Activated CD4-positive, alpha-beta T cell treated with anti-CD3 and anti-CD28 coated beads for 36 hours (primary cell): ENCODE measurements at places on chromosomes 4 and X. TPM values are rescaled to one million over a fixed set of nuclear protein-coding genes. Genes with fewer than 3 reads are reported as not detected.

DNA sequence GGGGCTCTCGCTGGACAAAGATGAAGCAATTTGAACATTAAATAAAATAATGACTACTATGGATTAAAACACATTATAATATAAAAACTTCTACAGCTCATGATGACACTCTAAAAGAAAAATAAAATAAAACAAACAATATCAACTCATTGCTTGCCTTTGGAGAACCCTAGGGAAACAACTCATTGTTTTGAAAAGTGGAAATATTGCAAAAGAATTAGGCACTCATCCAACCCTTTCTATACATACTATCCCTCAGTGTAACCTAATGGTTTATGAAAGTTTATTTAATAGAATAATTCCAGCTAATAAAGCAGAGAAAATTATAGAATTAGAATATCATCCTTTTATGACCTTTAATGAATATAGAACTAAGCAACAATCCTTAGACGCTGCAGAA lies 718 bp downstream of the RAB40A start:
- no peak for DNase-seq

- no peak for DNase-seq
These were observed 290.6 kb upstream of the TAPT1 start for GRCh38 chr4:16516796-16517439.

DNA sequence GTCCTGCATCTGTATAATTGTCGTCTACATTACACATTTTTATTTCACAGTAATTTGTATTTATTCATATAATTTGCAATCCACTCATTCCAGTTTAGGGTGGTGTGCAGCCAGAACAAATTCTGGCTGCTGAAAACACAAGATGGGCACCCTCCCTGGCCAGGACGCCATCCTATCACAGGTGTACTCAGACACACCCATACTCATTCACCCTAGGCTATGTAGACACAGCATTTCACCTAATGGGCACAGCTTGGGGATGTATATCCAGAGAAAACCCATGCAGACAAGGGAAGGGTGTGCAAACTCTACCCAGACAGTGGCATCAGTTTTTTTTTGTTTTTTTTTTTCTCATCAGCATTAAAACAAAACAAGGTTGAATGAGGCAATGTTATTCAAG lies 73.1 kb downstream of the HMGB2 start:
- DNase-seq: no peak

- no peak for DNase-seq
These were observed 141.2 kb downstream of the NDST3 start for GRCh38 chr4:118175506-118175905.

GRCh38 chrX:40878766-40879165 lies 143.4 kb upstream of the MED14 start:
- no peak for DNase-seq

GRCh38 chrX:22585831-22586230 lies 313.1 kb downstream of the CBLL2 start:
- DNase-seq: no peak

- no peak for DNase-seq
These were observed 3.4 kb downstream of the UGT2B17 start for GRCh38 chr4:68572653-68573170.

- DNase-seq: no peak
These were observed 49.4 kb upstream of the PRDM5 start for GRCh38 chr4:120971884-120972283.

DNA sequence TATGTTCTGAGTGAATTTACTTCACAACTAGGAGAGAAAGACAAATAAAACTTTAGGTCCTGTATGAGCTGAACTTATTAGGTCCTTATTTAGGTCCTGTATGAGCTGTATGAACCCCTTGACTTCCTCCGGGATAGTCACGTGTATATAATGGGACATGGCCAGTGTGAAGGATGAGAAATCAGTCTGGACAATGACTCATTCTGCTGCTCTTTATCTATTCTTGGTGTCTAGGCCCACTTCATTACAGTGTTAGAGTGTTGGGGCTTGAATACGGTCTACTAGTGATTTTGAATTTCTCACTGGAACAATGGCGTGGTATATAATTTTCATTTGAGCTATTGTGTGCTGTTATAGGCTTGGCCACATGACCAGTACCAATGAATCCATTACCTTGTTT lies 21.9 kb downstream of the STK26 start:
- DNase-seq: no peak

DNA sequence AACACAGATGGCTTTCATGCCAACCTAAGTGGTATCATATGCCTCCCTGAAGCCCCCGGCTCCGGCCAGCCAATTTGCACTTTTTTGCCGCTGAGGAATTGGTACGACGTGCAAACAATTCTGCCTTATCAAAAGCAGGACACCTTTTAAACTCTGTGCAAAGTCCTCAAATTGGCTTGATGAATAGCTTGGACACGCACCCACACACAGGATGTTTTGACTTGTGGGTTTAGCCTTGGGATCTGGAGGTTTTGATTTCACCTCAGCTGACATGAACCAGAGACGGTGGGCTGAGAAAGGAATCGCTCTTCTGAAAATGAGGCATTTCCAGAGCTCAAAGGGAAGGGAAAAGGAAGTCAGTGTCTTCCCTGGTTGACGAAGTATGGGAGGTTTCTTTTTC lies 110.8 kb upstream of the SHOX start:
- no peak for DNase-seq

DNA sequence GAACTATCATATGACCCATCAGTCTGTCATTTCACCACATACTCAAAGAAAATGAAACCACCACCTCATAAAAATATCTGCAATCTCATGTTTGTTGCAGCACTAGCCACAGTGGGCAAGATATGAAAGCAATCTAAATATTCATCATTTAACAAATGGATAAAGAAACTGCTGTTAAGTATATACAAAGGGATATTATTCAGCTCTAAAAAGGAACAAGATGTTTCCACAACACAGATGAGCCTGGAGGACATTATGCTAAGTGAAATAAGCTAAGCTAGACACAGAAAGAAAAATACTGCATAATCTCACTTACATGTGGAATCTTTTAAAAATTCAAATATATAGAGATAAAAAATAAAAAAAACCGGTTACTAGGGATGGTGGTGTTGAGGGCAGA lies 108.2 kb upstream of the BRWD3 start:
- no peak for DNase-seq

DNA sequence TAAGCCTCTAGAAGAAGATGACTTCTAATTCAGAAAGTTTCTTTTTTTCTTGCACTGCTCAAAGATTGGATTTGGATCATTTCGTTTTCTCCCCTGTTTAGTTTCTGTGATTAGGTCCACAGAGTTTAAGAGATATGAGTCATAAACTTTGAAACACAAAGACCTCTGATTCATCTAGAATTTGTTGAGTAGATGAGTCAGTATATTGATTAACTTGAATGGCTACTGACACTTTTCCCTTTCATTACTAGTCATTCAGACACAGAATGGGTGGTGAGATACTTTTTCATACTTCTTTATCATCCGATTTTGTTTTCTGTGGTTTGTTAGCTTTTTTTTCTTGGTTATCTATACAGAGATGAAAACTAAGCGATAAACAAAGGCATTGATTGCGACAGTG lies 34.1 kb upstream of the AFF2 start:
- no peak for DNase-seq

DNA sequence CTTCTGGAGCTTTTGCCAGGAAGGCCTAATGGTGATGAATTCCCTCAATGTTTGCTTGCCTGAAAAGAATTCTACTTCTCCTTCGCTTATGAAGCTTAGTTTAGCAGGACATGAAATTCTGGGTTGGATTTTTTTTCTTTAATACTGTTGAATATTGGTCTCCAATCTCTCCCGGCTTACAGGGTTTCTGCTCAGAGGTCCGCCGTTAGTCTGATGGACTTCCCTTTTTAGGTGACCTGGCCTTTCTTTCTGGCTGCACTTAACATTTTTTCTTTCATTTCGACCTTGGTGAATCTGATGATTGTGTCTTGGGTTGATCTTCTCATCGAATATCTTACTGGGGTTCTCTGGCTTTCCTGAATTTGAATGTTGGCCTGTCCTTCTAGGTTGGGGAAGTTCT lies 17.2 kb upstream of the TMPRSS11A start:
- DNase-seq: no peak

- peak; percentile 60 for DNase-seq
These were observed 7.7 kb downstream of the GAK start for GRCh38 chr4:924107-925096.

GRCh38 chr4:158211222-158211621 lies 936 bp downstream of the TMEM144 start:
- DNase-seq: no peak

DNA sequence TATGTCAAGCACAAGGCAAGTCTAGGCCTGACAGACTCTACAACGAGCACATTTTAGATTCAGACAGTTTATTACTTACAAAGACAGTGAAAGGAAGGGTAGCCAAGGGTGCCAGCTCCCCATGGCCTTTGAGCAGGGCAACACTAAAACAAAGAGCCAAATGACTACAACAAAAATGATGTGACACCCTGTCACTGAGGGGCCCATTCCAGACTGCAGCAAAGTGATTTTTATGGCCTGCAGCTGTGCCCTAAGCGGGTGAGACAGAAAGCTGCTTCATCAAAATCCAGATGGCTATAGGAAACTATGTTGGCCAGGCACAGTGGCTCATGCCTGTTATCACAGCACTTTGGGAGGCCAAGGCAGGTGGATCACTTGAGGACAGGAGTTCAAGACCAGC lies 13.4 kb upstream of the RP2 start:
- DNase-seq: no peak

- DNase-seq: no peak
These were observed 409.2 kb downstream of the NKX6-1 start for GRCh38 chr4:84089652-84090437.

DNA sequence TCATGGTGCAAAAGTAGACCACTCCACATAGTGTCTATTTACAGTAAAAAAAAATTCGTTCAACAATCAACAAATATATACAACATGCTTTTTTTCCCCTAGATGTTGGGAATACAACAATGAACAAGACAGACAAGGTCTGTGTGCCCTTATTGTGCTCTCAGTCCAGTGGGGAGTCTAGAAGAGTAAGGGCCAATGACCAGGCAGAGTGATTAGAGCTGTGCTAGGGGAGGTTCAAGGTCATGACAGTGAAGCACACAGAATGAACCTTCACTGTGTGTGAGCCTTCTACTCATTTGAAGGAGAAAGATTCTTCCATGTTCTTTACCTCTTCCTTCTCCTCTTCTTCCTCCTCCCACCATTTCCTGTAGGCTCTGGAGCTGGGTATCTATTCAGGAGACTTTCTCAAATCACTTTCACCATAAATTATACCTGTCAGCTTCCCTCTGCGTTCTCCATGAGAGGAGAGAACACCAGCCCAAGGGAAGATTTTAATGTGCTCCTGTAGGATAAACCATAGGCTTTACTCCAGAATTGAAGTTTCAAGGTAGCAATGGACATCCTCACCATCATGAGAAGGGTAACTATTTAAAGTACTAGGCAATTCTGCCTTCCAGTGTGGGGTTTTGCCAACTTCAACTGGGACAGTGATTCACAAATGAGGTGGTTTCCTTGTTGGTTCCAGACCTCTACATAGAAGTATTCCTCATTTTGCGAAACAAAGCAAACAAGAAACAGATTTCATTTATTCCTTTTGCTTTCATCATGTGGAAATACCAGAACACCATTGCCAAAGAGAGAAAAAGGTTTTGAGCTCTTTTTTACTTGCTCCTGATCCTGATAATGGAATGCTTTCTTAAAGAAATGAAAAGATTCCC lies 246.9 kb upstream of the GPC4 start:
- no peak for DNase-seq

CXCL11 gene
- total RNA-seq: 0.14 TPM

AKAP4 gene
- not detected for total RNA-seq

VEGFD gene
- total RNA-seq: not detected

FAM90A26 gene
- total RNA-seq: not detected
